ENCODE measurements at places on chromosomes 13 and 19.

DNA sequence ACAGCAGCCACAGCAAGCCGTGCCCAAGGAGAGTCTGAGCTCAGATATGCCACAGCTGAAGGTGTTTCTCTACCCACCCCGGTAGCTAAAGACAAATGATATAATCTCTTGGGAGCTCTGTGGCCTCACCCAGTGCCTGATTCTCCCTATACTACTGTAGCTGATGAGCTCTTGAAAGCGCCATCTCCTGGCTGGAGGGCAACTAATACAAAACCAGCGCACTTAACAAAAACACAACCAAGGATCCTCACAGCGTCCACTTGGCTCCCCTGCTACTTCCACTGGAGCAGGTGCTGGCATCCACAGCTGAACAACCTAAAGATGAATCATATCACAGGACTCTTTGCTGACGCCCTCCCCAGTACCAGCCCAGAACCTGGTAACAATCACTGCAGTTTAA lies 1212.0 kb downstream of the PCDH17 start:
- DNase-seq, result no peak

- no peak for DNase-seq
These were observed 497.7 kb downstream of the FGF9 start for GRCh38 chr13:22168437-22169190.

GRCh38 chr19:10553943-10554381 lies 10.3 kb downstream of the ATG4D start:
- no peak for DNase-seq

- DNase-seq, result no peak
These were observed 142.7 kb downstream of the SUCLA2 start for GRCh38 chr13:47858042-47859025.

- DNase-seq, result no peak
These were observed 1834.0 kb upstream of the PCDH20 start for GRCh38 chr13:63249411-63250187.

DNA sequence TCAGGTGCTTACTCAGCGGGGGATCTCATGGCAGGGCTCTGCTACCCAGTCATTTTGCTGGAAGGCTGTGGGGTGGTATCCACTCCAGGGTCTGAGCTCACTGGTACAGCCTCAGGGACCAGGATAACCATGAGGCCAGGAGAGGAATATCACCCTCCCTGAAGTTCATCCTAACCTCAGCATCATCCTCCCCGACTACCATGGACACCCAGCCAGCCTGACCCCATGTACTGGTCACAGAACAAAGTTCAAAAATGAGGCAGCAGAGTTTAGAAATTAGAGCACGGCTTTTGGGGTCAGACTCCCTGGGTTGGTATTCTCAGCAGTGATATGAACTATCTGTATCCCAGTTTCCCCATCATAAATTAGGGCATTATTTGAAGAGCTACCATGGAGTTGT lies 35.5 kb upstream of the RXFP2 start:
- DNase-seq, result no peak

- no peak for DNase-seq
These were observed 6.6 kb upstream of the ZDHHC20 start for GRCh38 chr13:21465710-21466160.

GRCh38 chr13:37481011-37481884 lies 117.3 kb downstream of the POSTN start:
- DNase-seq, result no peak

GRCh38 chr13:45538382-45538781 lies 73.6 kb downstream of the COG3 start:
- no peak for DNase-seq

DNA sequence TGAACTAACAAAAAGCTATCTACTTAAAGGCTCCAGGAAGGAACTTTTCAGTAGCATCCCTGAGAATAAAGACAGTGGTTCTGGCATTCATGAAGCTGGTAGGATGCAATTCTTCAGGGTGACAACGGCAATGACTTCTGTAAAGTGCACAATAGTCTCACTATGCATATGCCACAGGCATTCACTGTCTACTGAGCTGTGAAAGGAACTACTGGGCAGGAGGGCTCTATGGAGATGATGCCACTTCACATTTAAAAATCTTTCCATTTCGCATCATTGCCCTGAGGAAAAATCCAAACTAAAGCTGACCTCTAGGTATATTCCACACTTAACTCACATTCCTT lies 2020.6 kb upstream of the PCDH20 start:
- DNase-seq, result no peak

DNA sequence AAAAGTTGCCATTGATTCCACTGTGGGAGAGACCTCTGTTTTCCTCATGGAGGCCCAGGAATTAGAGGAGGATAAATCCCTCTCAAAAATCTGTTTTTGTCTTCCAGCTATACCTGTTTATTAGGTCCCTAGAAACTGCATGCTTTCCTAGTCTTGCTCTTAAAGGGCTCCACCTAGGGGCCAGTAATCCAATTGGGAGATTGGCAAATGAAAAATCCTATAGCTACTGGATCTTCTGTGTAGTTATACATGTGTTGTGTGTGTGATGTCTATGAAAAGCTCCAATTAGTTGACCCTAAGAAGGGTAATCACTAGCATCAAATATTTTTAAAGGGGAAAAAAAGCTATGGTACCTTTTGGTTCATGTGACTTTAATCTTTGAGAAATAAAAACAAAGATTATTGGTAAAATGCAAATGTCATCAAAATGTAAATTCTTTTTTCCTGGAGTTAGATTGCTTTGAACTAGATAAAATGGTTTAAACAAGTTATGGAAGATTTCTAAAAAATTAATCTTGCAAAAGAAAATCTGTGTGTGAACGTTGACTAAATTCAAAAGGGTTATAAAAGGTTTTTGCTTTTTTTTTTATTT lies 63.4 kb upstream of the C1QTNF9B start:
- DNase-seq, result no peak

DNA sequence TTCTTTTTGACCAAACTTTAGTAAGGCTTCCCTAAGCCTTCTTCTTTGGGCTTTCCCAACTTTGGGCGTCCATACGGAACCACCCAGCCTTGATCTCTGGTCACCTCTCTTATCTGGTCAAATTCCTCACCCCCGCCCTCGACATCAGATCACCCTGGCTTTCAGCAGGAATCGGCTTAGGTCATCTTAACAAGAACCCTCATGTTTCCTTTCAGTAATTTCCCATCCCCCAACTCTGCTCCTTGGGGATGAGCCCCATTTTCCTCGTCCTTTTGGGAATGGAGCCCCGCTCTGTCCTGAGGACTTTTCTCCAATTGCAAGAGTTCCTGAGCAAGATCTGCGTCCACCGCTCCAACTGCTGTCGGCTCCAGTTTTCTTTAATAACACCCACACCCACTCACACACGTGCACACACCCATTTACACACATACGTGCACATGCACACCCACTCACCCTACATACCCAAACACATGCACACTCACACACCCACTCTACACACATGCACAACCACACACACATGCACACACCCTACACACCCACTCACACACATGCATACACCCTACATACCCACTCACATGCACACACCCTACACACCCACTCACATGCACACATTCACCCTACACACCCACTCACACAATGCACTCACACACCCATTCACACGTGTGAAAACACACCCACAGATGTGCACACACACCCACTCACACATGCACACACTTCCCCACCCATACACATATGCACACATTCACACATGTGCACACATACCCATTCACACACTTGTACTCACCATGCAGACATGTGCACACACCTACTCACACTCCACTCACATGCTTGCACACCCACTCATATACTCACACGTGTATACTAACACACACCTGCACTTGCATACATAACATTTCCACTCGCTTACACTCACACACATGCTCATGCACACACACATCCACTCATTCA lies 87.0 kb upstream of the TM9SF2 start:
- no peak for DNase-seq

- no peak for DNase-seq
These were observed 467.2 kb downstream of the ITGBL1 start for GRCh38 chr13:101919541-101920181.

GRCh38 chr13:42279986-42280385 lies 8.0 kb downstream of the AKAP11 start:
- no peak for DNase-seq

DNA sequence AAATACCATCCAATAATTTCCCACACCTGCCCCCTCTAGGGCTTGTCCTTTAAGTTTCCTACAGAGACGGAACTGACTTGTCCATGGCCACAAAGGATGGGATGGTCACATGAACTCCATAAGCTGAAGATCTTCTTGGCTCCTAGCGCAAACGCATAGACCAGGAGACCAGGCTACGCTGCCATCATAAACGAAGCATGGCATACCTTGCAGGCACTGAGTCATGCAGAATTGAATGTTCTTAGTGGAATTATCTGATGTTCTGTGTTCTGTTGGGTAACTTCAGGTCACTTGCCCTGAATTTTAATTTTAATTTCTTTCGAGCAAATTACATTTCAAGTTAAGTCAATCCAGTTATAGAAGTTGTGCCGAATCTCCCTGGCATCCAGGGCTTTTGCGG lies 96.4 kb upstream of the STARD13 start:
- DNase-seq, result no peak

GRCh38 chr19:6092329-6093286 lies 17.7 kb downstream of the RFX2 start:
- peak; percentile 98 for DNase-seq

- DNase-seq, result no peak
These were observed 1.6 kb downstream of the MYH14 start for GRCh38 chr19:50204811-50205675.

GRCh38 chr13:30147015-30147414 lies 160.3 kb downstream of the KATNAL1 start:
- DNase-seq, result no peak

GRCh38 chr19:45657520-45658167 lies 10.4 kb upstream of the GIPR start:
- DNase-seq, result no peak

- no peak for DNase-seq
These were observed 288.9 kb upstream of the MAB21L1 start for GRCh38 chr13:35765366-35765765.

GRCh38 chr13:108987517-108987916 lies 358.1 kb downstream of the MYO16 start:
- no peak for DNase-seq

GRCh38 chr13:101978552-101979315 lies 423.1 kb downstream of the FGF14 start:
- DNase-seq, result no peak

DNA sequence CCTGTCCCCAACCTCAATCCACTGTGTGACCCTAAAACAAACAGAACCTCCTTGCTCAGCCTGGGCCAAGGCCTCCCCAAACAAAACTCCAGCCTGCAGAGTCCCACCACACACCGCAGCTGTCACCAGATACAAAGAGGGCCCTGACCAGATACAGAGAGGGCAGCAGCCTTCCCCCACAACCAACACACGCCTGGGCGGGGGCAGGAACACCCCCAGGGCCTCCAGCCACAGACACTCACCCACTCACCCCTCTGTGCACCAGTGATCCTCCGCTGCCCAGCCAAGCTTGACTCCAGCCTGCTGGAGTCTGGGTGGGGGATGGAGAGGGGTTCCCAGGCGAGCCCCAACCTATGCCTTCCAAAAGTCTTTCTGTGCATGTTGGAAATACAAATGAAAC lies 5.9 kb upstream of the CIRBP start:
- no peak for DNase-seq

- DNase-seq, result no peak
These were observed 126.2 kb downstream of the LMO7 start for GRCh38 chr13:75762076-75762937.

- no peak for DNase-seq
These were observed 68.4 kb upstream of the TM9SF2 start for GRCh38 chr13:99432609-99433542.

- DNase-seq, result no peak
These were observed 7.1 kb downstream of the LDLR start for GRCh38 chr19:11096210-11096841.

GRCh38 chr19:53892981-53893325 lies 11.0 kb downstream of the PRKCG start:
- no peak for DNase-seq

- DNase-seq, result no peak
These were observed 4.0 kb downstream of the SYT5 start for GRCh38 chr19:55176076-55176475.

DNA sequence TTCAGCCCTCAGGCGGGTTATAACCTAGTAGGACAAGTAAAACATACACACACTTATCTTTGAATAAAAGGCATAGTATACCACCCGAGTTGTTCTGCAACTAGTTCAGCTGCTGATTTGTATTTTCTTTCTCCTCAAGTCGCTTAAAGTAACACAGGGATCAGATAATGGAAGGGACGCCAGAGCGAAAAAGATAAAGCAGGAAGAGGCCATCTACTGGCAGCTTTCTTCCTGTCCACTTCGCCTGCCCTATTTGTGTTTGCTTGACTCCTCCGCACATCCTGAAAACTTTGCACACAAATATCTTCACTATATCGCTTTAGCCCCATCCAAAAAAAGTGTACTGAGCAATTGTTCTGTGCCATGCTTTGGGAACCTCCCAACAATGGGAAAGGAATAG lies 238.0 kb upstream of the SOX21 start:
- DNase-seq, result no peak

- no peak for DNase-seq
These were observed 4.4 kb downstream of the HAS1 start for GRCh38 chr19:51719251-51719988.

GRCh38 chr13:98291658-98292057 lies 114.6 kb upstream of the RNF113B start:
- DNase-seq, result no peak

DNA sequence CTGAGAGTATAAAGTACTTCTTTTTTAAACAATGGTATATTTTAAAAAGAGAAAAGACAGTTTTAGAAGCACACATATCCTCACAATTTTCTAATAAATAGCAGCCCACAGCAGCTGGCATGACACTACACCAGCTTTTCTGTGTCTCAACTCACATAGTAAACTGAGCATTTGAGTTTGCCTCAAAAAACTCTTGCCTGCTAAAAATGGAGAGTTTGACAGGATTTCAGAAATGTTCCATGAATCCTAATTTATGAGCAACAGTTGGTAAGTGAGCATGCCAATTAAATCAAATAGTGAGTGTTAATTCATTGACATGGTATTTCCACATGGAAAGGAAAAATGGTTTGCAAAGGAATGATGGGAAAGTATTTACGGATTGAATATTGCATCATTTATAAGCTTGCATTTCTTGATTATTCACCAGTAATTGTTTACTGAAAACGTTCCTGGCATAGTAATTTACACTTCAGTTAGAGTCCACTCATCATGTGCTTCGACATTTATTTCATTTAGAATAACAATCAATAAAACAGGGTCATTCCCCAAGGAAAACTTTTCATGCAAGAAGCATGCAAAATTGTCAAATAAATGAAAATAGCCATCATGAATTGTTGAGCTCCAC lies 323.0 kb downstream of the EFNB2 start:
- DNase-seq, result no peak

GRCh38 chr19:18350490-18350889 lies 10.1 kb downstream of the PGPEP1 start:
- DNase-seq, result no peak
